ENCODE measurements at places on chromosomes 16 and 17. TPM values are rescaled to one million over a fixed set of nuclear protein-coding genes. Genes with fewer than 3 reads are reported as not detected.

ZG16B gene
- 0.82 TPM for total RNA-seq

FOXN1 gene
- not detected for total RNA-seq

SKAP1 gene
- total RNA-seq, result 0.92 TPM

PSKH1 gene
- total RNA-seq, result 15.1 TPM

CDH8 gene
- not detected for total RNA-seq

KCNH4 gene
- 0.03 TPM for total RNA-seq

MT1G gene
- 112 TPM for total RNA-seq

DNA sequence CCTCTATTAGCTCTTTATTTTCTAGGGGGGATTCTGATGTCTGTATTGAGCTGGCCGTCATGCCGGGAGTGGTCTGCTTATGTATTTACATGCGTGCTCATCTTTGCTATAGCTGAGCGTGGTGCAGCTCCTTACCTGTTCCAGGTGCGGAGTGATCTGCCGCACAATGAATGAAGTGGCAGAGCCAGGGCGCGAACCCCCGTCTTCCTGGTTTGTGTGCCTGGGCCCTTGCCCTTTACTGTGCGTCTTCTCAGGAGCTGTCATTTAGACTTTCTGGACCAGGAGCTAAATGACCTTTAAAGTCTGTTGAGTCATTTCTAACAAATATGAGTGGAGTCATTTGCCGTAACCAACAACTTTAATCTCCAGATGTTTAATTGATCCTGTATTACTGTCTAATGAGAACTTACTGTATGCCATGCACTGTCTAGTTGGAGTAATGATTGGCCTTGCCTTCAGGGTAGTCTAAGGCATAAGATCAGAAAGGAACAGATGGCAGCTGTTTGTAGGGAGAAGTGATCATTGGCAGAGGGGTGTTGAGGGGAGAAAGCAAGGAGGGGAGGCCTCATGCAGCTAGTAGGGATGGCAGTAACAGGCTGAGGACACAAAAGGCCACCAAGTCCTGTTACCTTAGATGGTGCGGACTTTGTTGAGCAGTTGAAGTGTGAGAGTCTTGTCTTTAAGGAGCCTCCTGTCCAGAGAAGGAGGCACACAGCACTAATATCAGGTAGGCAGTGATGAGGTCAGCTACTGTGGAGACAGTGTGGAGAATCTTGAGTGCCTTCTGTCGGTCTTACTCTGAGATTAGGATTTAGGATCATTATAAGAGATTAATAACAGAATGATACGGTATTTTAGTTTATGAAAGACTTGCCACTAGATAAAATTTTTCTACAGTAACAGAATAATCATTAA, 53.9 kb downstream of the USP10 start:
- H3K4me1 ChIP-seq, result no peaks in the 10 kb centered on the region
- H3K27me3 ChIP-seq, result no peaks in the 10 kb centered on the region
- DNase-seq, result no peak
- H3K4me3 ChIP-seq, result no peak overlapping the region

GRCh38 chr16:14289692-14290340, 218.7 kb downstream of the MRTFB start:
- H3K27me3 ChIP-seq, result no peaks in the 10 kb centered on the region
- no peaks in the 10 kb centered on the region for H3K4me1 ChIP-seq
- H3K36me3 ChIP-seq, result no peaks in the 10 kb centered on the region
- DNase-seq, result no peak

- no peak overlapping the region for H3K4me3 ChIP-seq
- no peak overlapping the region for H3K27ac ChIP-seq
- H3K36me3 ChIP-seq, result no peaks in the 10 kb centered on the region
- no peaks in the 10 kb centered on the region for H3K27me3 ChIP-seq
- no peak for DNase-seq
Measured at GRCh38 chr16:47047524-47048203, 74.2 kb upstream of the DNAJA2 start.

DNA sequence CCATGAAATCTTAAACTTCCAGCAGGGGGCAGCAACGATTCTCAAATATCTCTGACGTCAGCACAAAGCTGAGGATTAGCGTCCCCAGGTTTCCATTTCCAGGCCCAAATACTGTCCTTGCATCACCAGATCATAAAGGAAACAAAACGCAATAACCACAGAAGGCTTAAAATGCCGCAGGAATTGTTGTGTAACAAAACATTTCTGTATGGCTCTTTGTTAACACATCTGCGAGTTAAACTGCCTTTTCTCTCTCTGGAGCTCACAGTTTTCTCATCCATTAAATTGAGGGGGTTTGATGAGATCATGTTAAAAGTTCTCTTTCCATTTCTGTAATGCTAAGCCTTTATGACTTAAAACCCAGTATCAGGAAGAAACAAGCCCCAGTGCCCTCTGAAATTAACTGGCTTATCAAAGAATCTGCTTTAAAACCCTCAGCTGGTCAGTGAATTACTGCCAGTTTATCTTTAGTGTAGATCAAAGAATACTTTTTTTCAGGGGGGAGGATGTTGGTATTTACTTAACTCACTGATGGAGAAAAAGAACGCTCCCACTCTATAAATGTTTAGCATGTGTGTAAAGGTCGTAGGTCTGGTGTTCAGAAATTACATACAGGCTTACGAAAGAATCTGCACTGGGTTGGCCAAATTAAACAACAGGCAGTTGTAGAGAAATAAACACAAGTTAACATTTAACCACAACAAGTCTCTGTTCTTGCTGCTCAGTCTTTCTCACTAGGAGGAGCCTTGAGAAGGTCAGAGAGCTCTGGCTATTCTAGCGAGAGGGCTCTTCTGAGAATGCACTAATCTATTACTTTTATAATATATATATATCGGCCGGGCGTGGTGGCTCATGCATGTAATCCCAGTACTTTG, 10.6 kb upstream of the TERF2 start:
- DNase-seq, result no peak
- H3K4me3 ChIP-seq, result peak overlapping the region; percentile 11
- H3K4me1 ChIP-seq, result peaks cover 17% of the 10 kb centered on the region
- H3K27me3 ChIP-seq, result no peaks in the 10 kb centered on the region
- H3K27ac ChIP-seq, result peak overlapping the region; percentile 76
- no peaks in the 10 kb centered on the region for H3K36me3 ChIP-seq

- H3K36me3 ChIP-seq, result no peaks in the 10 kb centered on the region
- no peak for DNase-seq
- H3K4me3 ChIP-seq, result no peak overlapping the region
- no peak overlapping the region for H3K27ac ChIP-seq
Measured at GRCh38 chr16:17556276-17557052, 85.7 kb upstream of the XYLT1 start.

GRCh38 chr17:68705714-68706076, 104.5 kb upstream of the FAM20A start:
- H3K4me1 ChIP-seq, result no peaks in the 10 kb centered on the region
- H3K4me3 ChIP-seq, result no peak overlapping the region
- no peaks in the 10 kb centered on the region for H3K27me3 ChIP-seq

GRCh38 chr16:12178251-12178990, 201.9 kb downstream of the SNX29 start:
- no peak overlapping the region for H3K4me3 ChIP-seq
- H3K27ac ChIP-seq, result no peak overlapping the region
- H3K4me1 ChIP-seq, result no peaks in the 10 kb centered on the region
- DNase-seq, result no peak
- no peaks in the 10 kb centered on the region for H3K27me3 ChIP-seq
- H3K36me3 ChIP-seq, result no peaks in the 10 kb centered on the region

DNA sequence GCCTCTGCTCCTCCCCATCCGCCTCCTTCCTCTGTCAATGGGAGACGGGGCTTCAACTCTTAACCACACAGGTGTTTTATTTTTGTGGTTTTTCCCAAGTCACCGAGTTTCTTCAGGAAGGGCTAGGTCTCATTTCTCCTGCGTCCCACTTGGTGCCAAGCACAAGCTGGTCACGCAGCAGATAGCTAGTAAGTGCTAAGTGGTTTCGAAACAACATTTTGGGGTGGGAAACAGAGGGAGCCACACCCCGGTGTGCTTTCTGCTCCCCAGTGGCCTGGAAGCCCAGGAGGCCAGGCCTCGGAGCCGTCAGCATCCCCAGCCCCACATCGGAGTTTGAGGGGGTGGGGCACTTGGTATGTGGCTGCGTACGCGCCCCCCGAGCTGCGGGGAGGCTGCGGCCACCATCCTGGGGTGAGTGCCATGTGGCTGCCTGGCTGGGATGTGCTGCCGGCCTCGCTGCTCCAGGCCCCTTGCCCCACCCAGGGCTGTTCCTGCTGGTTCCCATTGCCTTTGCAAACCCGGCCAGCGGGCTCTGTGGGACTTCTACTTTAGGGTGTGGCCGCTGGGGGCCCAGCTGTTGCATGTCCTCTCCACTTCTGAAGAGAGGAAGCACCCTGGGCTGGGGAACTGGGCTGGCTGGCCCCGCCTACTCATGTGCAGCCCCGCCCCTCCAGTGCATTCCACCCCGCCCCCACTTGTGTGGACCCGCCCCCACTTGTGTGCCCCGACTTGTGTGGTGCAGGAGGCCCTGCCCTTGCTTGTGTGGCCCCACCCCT, 55.6 kb downstream of the BAIAP2 start:
- H3K27me3 ChIP-seq, result no peaks in the 10 kb centered on the region
- H3K36me3 ChIP-seq, result no peaks in the 10 kb centered on the region
- DNase-seq, result no peak
- peaks cover 2% of the 10 kb centered on the region for H3K4me1 ChIP-seq
- no peak overlapping the region for H3K27ac ChIP-seq

- H3K4me3 ChIP-seq, result no peak overlapping the region
- DNase-seq, result peak; percentile 45
- H3K27ac ChIP-seq, result peak overlapping the region; percentile 71
Measured at GRCh38 chr17:62819511-62820221, 11.6 kb upstream of the MARCHF10 start.

GRCh38 chr16:67748834-67749233, 29.7 kb upstream of the GFOD2 start:
- H3K4me3 ChIP-seq, result no peak overlapping the region
- DNase-seq, result no peak
- H3K4me1 ChIP-seq, result no peaks in the 10 kb centered on the region
- H3K27ac ChIP-seq, result no peak overlapping the region

GRCh38 chr16:67668495-67669157, 2.0 kb downstream of the C16orf86 start:
- DNase-seq, result no peak
- H3K36me3 ChIP-seq, result no peaks in the 10 kb centered on the region
- H3K27ac ChIP-seq, result no peak overlapping the region
- H3K27me3 ChIP-seq, result no peaks in the 10 kb centered on the region
- no peak overlapping the region for H3K4me3 ChIP-seq

GRCh38 chr16:51231702-51232101, 80.6 kb upstream of the SALL1 start:
- H3K36me3 ChIP-seq, result no peaks in the 10 kb centered on the region
- H3K4me1 ChIP-seq, result no peaks in the 10 kb centered on the region
- H3K4me3 ChIP-seq, result no peak overlapping the region
- DNase-seq, result no peak
- H3K27me3 ChIP-seq, result no peaks in the 10 kb centered on the region

- H3K4me1 ChIP-seq, result no peaks in the 10 kb centered on the region
- no peak overlapping the region for H3K4me3 ChIP-seq
- no peak for DNase-seq
- no peaks in the 10 kb centered on the region for H3K27me3 ChIP-seq
Measured at GRCh38 chr17:57649731-57650484, 95.2 kb downstream of the CCDC182 start.

DNA sequence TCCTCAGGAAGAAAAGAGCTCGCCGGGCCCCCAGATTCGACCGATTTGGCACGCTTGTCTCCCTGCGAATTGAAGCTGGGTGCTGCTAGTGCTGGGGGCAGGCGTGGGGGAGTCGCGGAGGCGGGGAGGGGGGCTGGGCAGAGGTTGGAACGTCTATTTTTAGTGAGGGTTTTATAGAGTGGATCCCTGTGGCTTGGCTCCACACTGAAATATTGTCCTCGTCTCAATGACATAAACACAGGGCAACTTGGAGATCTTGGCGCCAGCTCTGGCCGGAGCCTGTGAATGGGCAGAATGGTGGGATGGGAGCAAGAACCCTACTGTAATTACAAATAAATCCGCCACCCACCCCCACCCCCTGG, 15.7 kb upstream of the NOG start:
- H3K4me1 ChIP-seq, result no peaks in the 10 kb centered on the region
- no peak overlapping the region for H3K27ac ChIP-seq
- H3K27me3 ChIP-seq, result no peaks in the 10 kb centered on the region
- no peaks in the 10 kb centered on the region for H3K36me3 ChIP-seq
- no peak overlapping the region for H3K4me3 ChIP-seq

GRCh38 chr17:5598457-5598856, 14.1 kb upstream of the NLRP1 start:
- DNase-seq, result no peak
- no peak overlapping the region for H3K4me3 ChIP-seq
- H3K4me1 ChIP-seq, result no peaks in the 10 kb centered on the region
- no peaks in the 10 kb centered on the region for H3K36me3 ChIP-seq
- no peaks in the 10 kb centered on the region for H3K27me3 ChIP-seq

GRCh38 chr17:2188971-2189630, 114.5 kb downstream of the SMG6 start:
- H3K27me3 ChIP-seq, result no peaks in the 10 kb centered on the region
- H3K4me3 ChIP-seq, result no peak overlapping the region
- no peak overlapping the region for H3K27ac ChIP-seq

- H3K27me3 ChIP-seq, result no peaks in the 10 kb centered on the region
- no peak for DNase-seq
Measured at GRCh38 chr16:68367030-68367429, 56.2 kb downstream of the PRMT7 start.

GRCh38 chr16:11094075-11094856, 149.9 kb downstream of the CLEC16A start:
- no peak for DNase-seq
- H3K4me1 ChIP-seq, result no peaks in the 10 kb centered on the region
- no peak overlapping the region for H3K4me3 ChIP-seq
- H3K36me3 ChIP-seq, result no peaks in the 10 kb centered on the region
- H3K27ac ChIP-seq, result no peak overlapping the region
- H3K27me3 ChIP-seq, result no peaks in the 10 kb centered on the region

DNA sequence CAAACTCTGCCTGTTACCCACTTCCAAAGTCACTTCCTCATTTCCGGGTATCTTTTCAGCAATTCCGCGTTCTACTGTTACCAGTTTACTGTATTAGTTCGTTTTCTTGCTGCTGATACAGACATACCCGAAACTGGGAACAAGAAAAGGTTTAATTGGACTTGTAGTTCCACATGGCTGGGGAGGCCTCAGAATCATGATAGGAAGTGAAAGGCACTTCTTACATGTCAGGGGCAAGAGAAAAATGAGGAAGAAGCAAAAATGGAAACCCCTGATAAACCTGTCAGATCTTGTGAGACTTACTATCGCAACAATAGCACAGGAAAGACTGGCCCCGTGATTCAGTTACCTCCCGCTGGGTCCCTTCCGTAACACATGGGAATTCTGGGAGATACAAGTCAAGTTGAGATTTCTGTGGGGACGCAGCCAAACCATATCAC, 30.9 kb downstream of the PAFAH1B1 start:
- H3K27ac ChIP-seq, result no peak overlapping the region
- H3K4me1 ChIP-seq, result peaks cover 6% of the 10 kb centered on the region
- H3K27me3 ChIP-seq, result no peaks in the 10 kb centered on the region
- H3K4me3 ChIP-seq, result no peak overlapping the region
- DNase-seq, result no peak
- H3K36me3 ChIP-seq, result peaks cover 6% of the 10 kb centered on the region

All from pancreas (tissue), 10 donors.